ENCODE measurements at places on chromosomes 6 and 20. TPM values are rescaled to one million over a fixed set of nuclear protein-coding genes. Genes with fewer than 3 reads are reported as not detected.

DNA sequence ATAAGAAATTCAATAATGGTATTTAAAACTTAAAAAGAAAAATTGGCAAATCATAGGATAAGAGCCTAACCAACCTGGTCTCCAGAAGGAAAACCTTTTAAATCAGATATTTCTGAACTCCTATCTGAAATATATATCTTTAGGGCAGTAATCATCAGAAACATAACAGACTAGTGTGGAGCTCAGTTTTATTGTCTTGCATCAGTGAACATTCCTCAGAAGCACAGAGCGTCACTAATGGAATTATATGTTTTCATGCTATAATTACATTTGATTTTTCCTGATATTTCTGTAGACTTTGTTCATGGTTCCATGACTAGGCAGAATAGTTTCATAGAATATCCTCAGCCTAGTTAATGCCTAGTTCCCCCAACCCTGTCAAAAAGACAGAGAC lies 262.2 kb downstream of the EYA4 start:
- DNase-seq, result no peak

- no peak for DNase-seq
These were observed 246.6 kb downstream of the LY86 start for GRCh38 chr6:6835223-6835503.

- DNase-seq, result no peak
These were observed 114.0 kb upstream of the FKBP1C start for GRCh38 chr6:63097222-63097621.

Gene CCM2L
- polyA plus RNA-seq, result not detected

Gene LY86
- polyA plus RNA-seq, result 5.4 TPM

All from naive thymus-derived CD4-positive, alpha-beta T cell (primary cell).